Fibroblast of pulmonary artery (primary cell): ENCODE measurements at places on chromosomes 3 and 15.

DNA sequence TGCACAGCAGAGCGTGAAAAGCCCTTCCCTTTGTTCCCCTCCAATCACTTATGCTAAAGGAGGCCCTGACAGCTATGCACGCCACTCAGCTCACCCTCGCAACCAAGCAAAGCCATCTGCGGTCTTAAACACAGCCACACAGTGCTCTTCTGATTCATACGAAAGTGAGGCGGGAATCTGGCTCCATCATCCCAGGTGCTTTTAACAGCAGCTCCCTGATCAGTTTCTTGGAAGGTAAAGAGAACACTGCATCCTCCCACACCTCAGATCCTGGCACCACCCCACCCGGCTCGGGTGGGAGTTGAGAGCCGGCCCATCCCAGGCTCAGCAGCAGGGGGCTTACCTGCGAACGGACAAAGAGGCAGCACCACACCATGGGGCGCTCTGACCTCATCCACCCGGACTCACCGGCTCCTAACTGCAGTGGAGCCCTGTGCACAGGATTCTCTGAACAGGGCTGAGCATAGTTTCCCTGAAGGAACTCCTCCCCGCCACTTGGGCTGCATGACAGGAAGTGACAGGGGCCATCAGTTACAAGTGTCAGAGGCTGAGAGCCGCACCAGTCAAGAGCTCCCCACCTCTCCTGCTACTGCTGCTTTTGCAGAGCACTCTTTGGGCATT lies 114.3 kb upstream of the ARHGEF3 start:
- DNase-seq: no peak

DNA sequence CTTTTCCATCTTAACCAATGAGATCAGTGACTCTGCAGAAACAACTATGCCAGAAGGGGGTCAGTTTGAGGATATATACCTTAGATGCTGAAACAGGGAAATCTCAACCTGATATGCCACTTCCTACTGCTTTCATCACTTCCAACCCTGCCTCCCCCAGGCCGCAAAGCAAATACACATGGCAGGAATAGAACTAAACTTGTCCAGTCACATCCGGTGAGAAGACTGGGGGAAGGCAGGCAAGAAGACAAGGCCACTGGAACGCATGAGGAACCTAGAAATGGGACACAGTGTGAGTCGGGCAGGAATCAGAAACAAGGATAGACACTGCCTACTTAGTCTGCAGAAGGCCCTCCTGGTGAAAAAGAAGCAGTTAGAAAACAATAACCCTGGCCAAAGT lies 90.6 kb downstream of the MYO5A start:
- DNase-seq: peak; percentile 72

GRCh38 chr3:186788482-186789370 lies 5.3 kb downstream of the EIF4A2 start:
- peak; percentile 4 for DNase-seq

GRCh38 chr3:159860269-159861116 lies 128.1 kb upstream of the IL12A start:
- DNase-seq: peak; percentile 56

DNA sequence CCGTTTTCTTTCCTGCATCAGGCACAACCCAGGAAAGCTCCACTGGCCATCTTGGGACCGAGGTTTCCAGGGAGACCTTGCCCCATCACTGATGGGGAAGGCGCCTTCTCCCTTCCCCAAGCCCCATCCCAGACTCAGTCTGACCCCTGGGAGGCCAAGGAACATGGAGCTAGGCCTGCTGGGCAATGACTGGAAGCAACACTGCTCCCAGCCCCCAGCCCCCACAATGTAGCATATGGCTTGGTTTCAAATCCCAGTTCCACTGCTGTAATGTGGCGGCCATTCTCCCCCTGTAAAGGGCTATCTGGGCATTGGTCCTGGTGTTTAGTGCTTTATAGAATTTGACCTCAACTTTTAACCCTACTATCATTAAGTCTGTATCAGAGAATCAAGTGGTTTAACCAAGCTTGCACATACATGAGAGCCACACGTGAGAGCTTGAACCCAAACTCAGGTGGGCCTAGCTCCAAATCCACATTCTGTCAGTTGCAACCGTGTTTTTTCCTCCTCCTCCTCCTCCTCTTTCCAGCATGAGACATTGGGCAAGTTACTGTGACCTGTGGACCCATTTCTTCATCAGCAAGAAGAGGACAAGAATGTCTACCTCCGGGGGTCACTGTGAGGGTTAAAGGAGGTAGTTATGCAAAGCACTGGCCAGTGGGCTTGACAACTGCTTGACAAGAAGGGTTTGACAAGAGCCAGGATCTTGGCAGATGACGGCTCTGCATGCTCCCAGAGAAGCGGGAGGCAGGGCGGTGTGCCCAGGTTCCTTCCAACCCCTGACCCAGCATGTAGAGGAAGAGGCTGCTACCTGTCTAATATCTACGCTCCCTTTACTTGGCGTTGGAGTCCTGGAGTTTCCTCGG lies 37.4 kb downstream of the KLHL25 start:
- no peak for DNase-seq

GRCh38 chr3:1456781-1457311 lies 364.0 kb downstream of the CNTN6 start:
- no peak for DNase-seq

DNA sequence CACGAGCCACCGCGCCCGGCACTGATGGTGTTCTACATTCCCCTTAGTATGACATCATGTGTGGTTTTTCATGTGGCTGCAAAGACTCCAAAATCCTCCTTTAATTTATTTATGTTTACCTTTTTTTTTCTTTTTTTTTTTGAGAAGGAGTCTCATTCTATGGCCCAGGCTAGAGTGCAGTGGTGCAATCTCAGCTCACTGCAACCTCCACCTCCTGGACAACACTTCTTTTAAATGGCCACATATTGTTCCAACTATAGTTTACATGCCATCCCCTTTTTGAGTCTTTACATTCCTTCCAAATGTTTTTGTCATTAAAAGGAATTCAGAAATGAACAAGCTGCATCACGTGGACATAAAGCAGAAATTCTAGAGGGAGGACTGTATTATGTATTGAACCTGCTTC lies 10.3 kb upstream of the CDV3 start:
- peak; percentile 24 for DNase-seq

DNA sequence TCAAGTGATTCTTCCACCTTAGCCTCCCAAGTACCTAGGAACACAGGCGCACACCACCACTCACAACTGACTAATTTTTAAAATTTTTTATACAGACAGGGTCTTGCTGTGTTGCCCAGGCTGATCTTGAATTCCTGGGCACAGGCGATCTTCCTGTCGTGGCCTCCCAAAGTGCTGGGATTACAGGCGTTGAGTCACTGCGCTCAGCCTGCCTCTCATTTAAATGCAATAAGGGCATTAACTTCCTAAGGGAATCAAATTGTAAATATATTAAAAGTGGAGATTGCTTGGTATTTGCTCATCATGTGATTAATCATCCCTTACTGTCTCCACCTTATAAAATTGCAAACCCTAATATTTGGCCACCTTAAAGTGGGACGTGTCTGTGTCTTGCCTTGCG lies 65.2 kb downstream of the PGPEP1L start:
- no peak for DNase-seq

GRCh38 chr15:100353449-100353848 lies 11.7 kb upstream of the ADAMTS17 start:
- no peak for DNase-seq
